ENCODE measurements at places on chromosomes 12 and 14. TPM values are rescaled to one million over a fixed set of nuclear protein-coding genes. Genes with fewer than 3 reads are reported as not detected.

The STAC3 gene
- polyA plus RNA-seq = 1.9 TPM

The FAR2 gene
- 4.8 TPM for polyA plus RNA-seq

The APOF gene
- polyA plus RNA-seq = not detected

DNA sequence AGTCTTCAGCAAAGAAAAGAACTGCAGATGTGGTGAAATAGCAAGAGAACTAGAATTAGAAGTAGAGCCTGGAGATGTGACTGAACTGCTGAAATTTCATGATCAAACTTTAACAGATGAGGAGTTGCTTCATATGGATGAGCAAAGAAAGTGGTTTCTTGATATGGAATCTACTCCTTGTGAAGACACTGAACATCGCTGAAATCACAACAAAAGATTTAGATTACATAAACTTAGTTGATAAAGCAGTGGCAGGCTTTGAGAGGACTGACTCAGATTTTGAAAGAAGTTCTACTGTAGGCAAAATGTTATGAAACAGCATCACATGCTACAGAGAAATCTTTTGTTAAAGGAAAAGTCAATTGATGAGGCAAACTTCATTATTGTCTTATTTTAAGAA, 175.0 kb downstream of the KIF21A start:
- DNase-seq = no peak

DNA sequence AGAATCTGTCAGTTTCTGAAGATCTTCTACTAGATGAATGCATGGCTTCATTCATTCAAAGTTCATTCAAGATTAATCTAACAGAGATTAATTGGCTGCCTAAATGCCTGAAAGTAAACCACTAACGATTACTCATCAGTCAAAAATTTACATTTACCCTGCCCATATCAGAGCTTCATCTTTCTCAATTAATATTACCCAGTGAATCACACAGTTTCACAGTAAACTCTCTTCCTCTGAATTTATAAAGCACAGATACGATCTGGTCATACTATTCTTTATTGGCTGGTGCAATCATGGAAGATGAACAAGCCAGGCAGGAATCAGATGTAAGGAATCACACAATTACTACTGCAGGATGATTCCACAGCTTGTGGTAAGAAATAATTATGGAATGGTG, 377.7 kb downstream of the SLC16A7 start:
- DNase-seq = no peak

DNA sequence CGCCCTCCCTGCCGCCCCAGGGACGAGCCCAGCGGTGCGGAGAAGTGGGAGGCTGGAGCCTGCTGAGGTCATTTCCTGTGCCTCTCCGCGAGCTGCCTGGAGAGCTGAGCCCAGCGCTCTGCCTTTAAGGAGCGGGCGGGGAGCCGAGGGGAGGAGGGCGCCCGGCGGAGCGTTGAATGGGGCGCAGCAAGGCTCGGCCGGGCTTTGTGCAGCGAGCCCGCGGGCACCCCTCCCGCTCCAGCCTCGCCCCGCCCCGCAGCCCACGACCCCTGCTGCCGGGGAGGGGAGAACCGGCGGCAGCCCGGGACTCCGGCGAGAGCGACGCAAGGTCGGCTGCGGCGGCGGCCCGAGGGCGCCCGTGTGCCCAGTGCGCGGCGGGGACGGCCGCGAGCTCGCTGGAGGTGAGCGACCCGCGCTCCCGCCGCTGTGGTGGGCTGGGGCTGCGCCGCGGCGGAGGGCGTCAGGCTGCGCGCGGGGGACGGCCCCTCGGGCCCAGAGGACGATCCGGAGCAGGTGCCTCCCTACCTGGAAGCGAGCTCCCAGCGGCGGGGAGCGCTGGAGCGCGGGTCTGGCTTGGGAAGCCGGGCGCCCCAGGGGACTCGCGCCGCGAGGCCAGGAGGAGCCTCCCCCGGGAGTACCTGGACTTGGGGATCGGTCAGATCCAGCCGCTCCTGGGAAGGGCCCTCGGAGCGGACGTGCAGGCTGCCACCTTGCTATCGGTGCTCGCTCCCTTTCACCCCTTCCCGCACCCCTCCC, at the start of gene PLEKHH1:
Gene PLEKHH1 (plus strand): TSS at position 293 of the 756 bp plus-strand sequence. CDS start 8,578 bp downstream, outside the sequence.
- peak; percentile 82 for DNase-seq

GRCh38 chr14:52117111-52117832, 48.4 kb upstream of the NID2 start:
- DNase-seq = no peak

DNA sequence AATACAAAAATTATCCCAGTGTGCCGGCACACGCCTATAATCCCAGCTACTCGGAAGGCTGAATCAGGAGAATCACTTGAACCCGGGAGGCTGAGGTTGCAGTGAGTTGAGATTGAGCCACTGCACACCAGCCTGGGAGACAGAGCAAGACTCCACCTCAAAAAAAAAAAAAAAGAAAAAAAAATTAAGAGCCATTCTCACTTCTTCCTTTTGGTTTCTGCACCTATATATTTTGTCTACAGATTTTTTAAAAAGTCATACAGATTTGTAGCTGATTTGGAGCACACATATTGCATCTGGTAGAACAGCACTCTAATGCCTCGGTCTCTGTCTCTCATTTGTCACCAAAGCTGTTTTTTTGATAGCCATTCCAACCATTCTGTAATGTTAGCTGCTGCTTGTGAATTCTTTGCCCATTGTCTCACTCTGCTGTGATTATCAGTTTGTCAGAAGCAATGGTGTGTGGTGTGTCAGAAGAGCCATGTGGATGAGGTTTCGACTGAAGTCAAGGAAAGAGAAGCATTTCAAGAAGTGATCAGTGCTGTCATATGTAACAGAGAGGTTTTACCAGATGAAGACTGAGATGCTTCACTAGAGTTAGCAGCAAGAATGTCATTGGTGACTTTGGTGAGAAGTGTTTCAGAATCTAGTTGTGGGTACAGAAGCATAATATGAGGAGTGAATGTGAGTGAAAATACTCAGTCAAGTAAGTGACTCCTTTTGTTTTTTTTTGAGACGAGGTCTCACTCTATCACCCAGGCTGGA, 8.7 kb upstream of the KTN1 start:
- no peak for DNase-seq

All from brain (organoid and tissue), 16 donors.